Heart left ventricle (tissue), 16 donors: ENCODE measurements at places on chromosomes 12 and 14. TPM values are rescaled to one million over a fixed set of nuclear protein-coding genes. Genes with fewer than 3 reads are reported as not detected.

DNA sequence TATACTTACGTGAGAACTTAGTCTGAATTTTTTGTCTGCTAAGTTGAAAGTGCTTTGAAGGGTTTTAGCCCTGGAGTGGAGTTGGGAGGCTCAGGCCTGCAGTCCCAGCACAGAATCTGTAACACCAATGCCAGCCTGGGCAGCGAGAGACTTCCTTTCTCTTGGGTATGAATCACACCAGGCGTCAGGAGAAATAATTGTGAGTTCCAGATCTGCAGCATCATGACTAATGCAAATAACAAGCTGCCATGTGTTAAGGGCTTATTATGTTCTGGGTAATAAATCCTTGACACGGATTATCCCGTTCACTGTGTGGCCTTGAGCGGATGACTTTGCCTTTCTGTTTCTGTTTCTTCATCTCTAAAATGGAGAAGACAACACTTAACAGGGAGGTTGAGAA, 70.6 kb downstream of the B4GALNT3 start:
- no peak overlapping the region for H3K4me3 ChIP-seq
- no peaks in the 10 kb centered on the region for H3K36me3 ChIP-seq

The MYH7 gene
- 23,825 TPM for total RNA-seq

DNA sequence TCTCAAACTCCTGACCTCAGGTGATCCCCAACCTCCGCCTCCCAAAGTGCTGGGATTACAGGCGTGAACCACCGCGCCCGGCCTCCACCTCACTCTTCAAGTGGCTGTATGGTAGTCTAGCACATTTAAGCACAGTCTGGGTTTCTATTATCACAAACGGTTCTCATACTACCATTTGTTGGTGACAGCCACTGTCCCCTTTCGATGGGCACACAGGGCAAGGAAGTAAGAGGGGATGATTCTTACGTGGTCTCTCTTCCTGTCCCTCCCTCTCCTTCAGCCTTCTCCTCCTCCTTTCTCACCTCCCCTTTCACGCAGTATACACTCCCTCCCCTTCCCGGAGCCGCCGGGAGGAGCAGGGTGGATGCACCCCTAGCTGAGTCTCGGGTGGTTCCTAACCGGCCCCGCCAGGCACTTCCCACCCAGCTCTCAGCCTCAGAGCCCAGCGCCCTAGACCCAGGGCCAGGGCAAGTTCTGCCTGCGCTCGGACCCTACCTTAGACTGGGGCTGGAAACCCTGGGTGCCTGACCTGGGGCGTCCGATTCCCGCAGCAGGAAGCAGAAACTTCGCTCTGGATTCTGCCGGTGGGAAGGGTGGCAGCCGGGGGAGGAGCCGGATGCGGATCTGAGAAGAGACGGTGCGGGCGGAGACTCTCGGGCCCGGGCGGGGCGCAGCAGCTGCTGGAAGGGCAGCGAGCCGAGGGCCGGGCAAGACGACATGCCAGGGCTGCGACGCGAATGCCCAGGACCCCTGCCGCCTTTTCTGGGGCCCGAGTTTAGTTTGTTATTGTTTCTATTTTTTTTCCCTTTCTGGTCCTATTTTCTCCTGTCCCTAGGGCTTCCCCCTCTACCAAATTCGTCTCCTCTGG, at the start of gene TEP1:
Gene TEP1, minus strand, starts transcription at position 626 of the 868 bp plus-strand sequence. CDS start 5,062 bp downstream, outside the sequence.
- peak within 1 kb of the TSS; percentile 95 for H3K27ac ChIP-seq
- H3K36me3 ChIP-seq, result peaks cover 4% of the 10 kb centered on the region
- DNase-seq, result peak; percentile 94
- H3K4me1 ChIP-seq, result no peaks in the 10 kb centered on the region
- no peaks in the 10 kb centered on the region for H3K27me3 ChIP-seq

The C12orf50 gene
- total RNA-seq, result 0.08 TPM

GRCh38 chr12:104858611-104859543, 99.2 kb downstream of the SLC41A2 start:
- H3K27me3 ChIP-seq, result no peaks in the 10 kb centered on the region
- H3K36me3 ChIP-seq, result no peaks in the 10 kb centered on the region
- peaks cover 12% of the 10 kb centered on the region for H3K4me1 ChIP-seq
- no peak overlapping the region for H3K4me3 ChIP-seq
- peak overlapping the region; percentile 51 for H3K27ac ChIP-seq

The KRT6B gene
- total RNA-seq, result not detected

- H3K4me1 ChIP-seq, result no peaks in the 10 kb centered on the region
- H3K27me3 ChIP-seq, result no peaks in the 10 kb centered on the region
- no peaks in the 10 kb centered on the region for H3K36me3 ChIP-seq
- H3K27ac ChIP-seq, result no peak overlapping the region
- no peak for DNase-seq
Observed at GRCh38 chr14:38623661-38624060, 367.8 kb upstream of the CLEC14A start.

GRCh38 chr12:108861878-108862587, 4.7 kb upstream of the SSH1 start:
- H3K4me3 ChIP-seq, result no peak overlapping the region
- no peaks in the 10 kb centered on the region for H3K36me3 ChIP-seq
- DNase-seq, result no peak
- H3K27me3 ChIP-seq, result no peaks in the 10 kb centered on the region

DNA sequence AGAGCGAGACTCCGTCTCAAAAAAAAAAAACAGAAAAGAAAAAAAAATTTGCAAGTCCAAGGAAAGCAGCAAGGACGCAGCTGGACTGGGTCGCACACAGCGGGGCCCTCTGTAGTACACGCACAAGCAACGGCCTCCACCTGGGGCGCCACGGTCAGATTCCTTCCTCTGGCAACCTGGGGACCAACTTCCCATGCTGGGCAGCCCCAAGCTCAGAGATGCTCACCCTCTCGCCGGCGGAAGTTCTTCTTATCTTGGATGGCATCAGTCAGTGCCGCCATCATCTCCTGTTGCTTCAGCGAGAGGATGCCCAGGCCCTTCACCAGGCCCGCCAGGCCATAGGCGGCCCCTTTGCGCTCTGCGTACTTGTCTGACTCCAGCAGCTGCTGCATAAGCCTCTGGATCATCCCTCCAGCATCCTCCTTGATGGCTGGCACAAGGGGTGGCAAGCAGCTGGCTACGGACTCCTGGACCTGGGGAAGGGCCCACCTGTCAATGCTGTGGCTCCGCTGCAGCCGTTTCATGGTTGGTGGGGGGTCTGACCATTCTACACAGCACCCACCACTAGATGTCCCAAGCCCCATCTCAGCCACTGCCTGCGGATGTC, 34.5 kb upstream of the RAB35 start:
- no peak overlapping the region for H3K4me3 ChIP-seq
- H3K27me3 ChIP-seq, result no peaks in the 10 kb centered on the region
- no peak for DNase-seq
- H3K36me3 ChIP-seq, result peaks cover 48% of the 10 kb centered on the region

GRCh38 chr14:69612014-69612782, 802 bp downstream of the SUSD6 start:
- H3K4me1 ChIP-seq, result peaks cover 49% of the 10 kb centered on the region
- peak overlapping the region; percentile 98 for H3K27ac ChIP-seq
- no peaks in the 10 kb centered on the region for H3K36me3 ChIP-seq
- H3K4me3 ChIP-seq, result peak overlapping the region; percentile 84

DNA sequence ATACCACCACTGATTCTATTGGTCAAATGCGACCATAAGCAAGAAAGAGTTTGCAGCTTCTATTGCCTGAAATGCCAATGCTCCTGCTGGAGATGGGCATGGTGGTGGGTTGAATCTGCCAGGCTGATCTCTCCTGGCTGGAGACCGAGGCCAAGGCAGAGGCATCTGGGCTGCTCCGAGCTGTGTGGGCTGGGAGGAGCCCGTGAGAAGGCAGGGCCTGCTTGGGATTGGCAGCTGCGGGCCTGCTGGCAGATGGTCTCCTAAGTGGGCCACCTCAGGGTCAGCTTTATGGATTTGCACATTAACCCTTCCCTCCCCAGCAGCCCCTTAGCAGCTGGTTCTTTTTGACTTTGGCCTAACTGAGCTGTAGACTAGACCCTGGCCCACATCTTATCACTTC, 25.4 kb downstream of the SRRM4 start:
- no peak overlapping the region for H3K27ac ChIP-seq
- H3K27me3 ChIP-seq, result peaks cover 17% of the 10 kb centered on the region
- no peak for DNase-seq
- no peak overlapping the region for H3K4me3 ChIP-seq
- H3K4me1 ChIP-seq, result no peaks in the 10 kb centered on the region
- no peaks in the 10 kb centered on the region for H3K36me3 ChIP-seq

The COL2A1 gene
- not detected for total RNA-seq

The SLCO1B1 gene
- not detected for total RNA-seq

DNA sequence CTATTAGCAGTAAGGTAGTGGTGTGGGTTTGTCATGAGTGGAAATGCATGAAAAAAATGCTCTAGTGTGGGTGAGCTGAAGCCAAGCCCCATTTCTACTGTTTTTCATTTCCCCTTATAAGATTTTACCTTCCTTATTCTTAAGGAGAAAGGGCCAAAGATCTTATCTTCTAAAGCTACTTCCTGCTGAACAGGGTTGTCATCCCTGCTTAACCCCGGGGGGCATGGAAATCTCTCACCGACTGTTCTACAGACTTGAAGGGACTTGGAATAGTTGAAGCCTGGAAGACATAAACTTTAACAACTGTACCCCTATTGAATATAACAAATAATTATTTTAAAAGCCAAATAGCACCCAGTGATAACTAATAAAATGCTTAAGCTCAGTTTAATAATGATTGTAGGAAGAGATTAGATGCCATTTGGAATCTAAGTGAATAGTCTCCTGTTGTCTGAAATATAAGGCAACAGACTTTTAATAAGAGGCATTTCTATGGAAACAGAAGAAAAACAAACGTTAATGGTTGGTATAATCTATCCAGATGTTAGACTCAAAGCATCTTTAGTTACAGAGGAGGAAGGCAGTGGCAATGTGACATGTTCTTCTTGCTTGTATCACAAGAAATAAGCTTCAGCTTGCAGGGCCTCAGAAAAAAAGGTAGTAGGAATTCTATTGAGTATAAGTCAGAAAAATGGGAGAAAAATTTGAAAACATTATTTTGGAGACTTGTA, 1.8 kb upstream of the GMFB start:
- DNase-seq, result no peak
- no peak overlapping the region for H3K27ac ChIP-seq
- H3K27me3 ChIP-seq, result no peaks in the 10 kb centered on the region
- no peaks in the 10 kb centered on the region for H3K36me3 ChIP-seq
- H3K4me1 ChIP-seq, result peaks cover 5% of the 10 kb centered on the region
